ENCODE measurements at places on chromosomes 12 and 14.

- no peak for DNase-seq
Measured at GRCh38 chr12:66725031-66725430, 46.2 kb upstream of the GRIP1 start.

DNA sequence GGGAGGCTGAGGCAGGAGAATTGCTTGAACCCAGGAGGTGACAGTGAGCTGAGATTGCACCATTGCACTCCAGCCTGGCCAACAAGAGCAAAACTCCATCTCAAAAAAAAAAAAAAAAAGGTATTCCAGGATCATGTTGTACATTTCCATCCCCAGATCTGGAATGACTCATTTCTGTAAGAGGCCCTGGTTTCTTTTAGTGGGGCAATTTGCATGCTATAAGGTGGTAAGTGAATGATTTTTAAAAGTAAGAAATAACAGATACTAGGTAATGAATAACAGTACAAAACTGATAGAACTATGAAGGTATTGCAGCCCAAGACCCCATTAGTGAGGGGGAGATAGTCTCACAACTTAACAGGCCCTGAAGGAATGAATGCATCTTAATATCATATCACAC lies 17.7 kb upstream of the ADCK1 start:
- no peak for DNase-seq

- peak; percentile 23 for DNase-seq
Measured at GRCh38 chr12:98653866-98654493, 8.9 kb downstream of the APAF1 start.

DNA sequence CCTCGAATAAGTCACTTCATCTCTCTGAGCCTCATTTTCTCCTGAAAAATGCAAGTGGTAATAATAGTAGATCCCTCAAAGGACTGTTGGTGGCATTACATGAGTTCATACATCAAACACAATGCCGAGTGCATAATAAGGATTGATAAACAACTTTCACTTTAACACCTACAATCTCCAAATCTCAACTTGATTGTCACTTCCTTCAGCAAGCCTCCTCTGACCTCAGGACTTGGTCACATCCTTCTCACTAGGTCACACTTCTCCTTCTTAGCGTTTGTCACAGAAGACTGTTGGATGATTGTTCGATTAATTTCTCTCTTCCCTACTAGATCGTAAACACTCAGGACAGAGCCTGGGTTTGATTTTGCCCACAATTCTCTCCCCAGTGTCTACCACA lies 7.9 kb upstream of the PRKAB1 start:
- DNase-seq = no peak

DNA sequence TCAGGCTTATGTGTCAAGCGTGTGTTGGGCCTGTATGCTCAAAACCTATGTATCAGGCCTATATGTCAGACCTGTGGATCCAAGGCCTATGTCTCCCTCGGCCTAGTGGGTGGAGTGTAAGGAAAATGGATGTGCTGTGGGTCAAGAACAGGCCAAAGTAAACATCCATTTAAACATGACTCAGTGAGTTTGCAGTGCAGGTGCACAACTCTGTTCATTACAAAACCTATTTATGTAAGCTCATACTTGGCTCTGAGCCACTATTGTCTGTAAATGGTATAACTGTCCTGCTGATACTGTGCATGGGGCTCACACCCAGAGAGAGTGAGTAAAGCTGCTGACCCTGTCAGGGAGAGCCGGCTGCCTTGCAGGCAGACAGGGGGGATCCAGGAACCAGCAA lies 249.7 kb upstream of the AVPR1A start:
- no peak for DNase-seq

Measured in fibroblast of skin of left biceps (primary cell).